ENCODE measurements at places on chromosomes 6 and 20.
A peak's percentile ranks its signal among the peaks of the same experiment; 100 is the strongest.

GRCh38 chr6:35264550-35265274, 5.2 kb downstream of the ZNF76 start:
- DNase-seq: no peak

GRCh38 chr6:85163156-85164080, 286.5 kb upstream of the NT5E start:
- no peak for DNase-seq

DNA sequence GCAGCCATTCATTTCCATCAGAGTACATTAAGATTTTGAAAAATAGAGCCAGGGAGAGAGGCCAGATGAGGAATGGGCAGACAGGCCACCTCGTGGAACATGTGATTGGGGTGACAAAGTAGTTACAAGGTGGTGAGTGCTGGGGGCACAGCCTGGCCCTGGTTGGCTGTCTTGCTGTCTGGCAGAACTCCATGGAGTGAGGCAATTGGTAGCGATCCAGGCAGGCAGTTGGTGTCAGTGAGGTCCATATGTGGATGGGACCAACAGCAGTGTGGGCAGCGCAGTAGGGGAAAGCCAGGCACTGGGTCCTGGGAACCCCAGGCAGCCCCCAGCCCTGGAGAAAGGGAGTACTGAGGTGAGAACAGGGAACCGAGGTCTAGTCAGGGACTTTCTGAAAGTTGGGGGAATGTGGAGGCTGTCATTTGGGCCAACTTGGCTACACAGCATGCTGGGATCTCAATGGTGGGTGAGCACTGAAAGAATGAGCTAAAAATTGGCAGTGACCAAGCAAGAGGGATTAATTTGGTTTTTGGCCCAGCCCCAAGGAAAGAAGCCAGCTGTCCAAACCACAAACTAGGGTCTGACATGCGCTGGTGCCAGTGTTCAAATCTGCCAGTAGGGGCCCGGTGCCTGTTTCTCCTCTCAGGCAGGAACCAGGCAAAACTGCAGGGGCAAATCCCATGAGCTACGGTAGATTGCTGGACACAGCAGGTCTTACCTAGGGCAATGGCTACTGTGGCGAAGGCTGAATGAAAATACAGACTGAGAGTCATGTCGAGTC, 61.4 kb upstream of the E2F3 start:
- no peak for DNase-seq

GRCh38 chr6:31356946-31357466, at the start of gene HLA-B:
HLA-B (minus strand) TSS chr6:31357179; CDS start chr6:31357158, 21 bp downstream.
- peak; percentile 41 for DNase-seq

DNA sequence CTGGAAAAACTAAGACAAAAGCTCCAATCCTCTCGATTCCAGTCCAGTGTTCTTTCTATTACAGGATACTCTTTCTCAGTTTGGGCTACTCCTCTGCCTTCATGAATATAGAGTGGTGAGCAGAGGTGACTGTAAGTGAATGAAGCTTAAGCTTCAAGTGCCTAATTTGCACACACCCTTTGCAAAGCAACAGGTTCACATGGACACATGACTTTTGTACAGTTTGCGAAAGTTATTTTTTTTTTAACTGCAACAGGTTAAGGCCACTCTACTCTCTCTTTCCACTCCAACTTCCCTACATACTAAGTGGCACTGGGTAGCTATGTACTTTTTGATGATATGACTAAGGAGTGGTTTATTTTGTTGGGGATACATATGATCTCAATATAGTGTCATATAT, 19.4 kb upstream of the HEY2 start:
- DNase-seq: no peak

DNA sequence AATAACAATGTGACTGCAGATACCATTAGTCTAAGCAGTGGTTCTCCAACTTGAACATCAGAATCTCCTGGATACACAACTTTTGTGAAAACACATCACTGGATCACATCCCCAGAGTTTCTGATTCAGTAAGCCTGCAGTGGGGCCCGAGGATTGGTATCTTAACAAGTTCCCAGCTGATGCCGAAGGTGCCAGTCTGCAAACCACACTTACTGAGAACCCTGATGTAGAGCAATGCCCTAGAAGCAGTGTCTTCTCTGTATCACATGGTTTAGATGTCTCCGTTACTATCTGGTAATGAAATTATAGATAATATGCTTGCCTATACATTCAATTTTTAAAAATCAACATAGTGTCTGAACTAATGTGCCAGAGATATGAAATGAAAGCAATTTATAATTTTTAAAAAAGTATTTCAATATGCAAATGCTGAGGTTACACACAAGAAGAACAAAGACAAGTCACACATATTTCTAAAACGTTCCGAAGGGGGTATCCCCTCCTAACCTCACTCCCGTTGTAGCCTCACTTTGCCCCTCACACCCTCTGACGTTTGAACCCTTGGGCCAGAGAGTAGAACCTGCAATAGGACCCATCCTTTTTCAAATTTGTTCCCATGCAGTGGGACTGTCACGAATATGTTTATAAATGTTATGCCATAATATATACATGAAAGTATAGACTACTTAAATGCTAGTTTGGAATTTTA, 115.4 kb upstream of the SAMD5 start:
- DNase-seq: no peak

DNA sequence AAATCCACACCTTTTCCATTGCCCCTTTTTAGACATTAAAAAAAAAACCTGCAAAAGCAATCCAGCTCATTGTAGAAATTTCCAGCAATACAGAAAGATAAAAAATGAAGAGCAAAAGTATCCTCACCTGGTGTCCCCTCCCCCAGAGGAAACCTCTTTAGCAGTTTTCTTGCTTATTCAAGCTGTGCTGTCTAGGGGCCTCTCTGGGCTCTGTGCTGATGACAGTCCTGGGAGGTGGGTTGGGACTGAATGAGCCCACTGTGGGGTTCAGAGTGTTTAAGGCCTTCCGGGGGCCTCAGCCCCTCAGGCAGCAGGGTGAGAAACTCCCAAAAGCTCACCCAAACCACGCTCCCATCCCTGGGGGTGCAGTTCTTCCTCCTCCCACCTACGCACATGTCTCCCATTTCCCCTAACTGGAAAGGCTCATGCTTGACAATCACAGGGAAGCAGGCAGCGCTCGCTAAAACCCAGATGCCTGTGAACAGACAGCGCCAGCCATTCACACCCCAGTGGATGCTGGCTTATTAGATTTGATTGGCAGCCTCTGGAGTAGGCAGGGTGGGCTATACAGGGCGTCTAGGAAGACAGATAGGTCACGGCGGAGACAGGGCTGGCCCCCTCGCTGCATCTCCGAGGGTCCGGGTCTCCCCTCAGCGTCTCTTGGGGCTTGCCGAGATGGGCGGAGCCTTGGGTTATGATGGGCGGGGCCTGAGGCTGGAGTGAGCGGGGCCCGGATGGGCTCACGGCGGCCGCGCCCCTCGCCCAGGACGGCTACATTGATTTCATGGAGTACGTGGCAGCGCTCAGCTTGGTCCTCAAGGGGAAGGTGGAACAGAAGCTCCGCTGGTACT, 4.6 kb downstream of the GUCA1A start:
- DNase-seq: no peak

DNA sequence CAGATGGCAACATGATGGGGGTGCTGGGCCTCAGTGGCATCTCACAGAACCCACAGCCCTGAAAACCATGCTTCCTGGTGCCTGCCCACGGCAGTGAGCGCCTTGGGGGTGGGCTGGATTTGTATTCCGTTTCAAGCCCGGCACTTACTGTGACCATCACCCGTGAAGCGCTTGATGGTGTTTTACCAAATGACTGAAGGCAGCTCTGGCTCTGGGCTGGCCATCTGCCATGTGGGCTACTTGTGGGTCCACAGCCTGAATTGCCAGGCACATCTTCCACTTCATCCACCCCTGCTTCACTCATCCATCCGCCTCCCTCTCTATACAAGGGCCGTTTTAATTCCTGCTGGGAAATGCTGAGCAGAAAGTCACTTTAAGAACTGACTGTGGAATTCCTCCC, 250.9 kb upstream of the GMDS start:
- no peak for DNase-seq

- DNase-seq: no peak
Observed at GRCh38 chr6:148441454-148441911, 98.8 kb downstream of the SASH1 start.
